ENCODE measurements at places on chromosomes 13 and 19.

DNA sequence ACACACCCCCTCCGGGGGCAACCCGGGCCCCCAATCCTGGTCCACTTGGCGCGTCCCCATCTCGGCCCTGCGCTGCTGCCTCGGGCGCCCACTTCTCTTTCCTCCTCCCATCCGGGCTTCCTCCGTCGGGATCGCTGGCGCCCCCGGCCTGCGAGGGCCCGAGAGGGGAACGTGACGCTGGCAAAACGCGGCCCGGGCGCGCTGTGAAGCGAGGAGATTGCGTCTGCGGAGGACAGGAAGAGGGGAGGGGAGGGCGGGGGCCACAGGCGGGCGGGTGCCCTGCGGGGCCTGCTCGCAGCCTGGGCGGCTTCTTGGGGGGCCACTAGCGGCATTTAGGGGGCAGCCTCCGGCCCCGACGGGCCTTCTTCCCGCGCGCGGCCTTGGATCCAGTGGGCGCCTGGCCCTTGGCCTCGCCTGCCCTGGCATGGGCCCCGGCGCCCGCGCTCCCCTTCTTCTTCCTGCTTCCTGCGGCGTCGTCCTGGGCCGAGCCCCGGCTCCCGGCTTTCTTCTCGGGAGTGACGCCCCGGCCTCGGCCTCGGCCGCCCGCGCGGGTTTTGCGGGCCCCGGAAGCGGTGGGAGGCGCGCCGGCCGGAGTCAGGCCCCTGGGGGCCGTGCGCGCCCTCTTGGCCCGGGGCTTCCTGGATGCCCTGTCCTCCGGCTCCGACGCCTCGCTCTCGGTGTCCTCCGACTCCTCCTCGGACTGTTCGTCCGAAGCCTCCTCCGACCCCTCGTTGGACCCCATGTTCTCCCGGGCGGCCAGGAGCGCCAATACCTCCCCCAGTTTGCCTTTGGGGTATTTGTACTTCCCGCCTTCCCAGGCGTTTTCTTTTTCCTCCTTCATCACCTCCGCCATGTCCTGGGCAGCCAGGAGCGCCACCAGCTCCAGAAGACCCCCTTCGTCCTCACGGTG is 2.2 kb downstream of the PNMA8B start:
- DNase-seq = no peak

GRCh38 chr13:88071371-88071770 is 400.2 kb downstream of the SLITRK5 start:
- no peak for DNase-seq

GRCh38 chr13:80055847-80056246 is 285.1 kb downstream of the SPRY2 start:
- DNase-seq = no peak

- DNase-seq = no peak
Measured at GRCh38 chr19:44722131-44723121, 23.5 kb downstream of the CEACAM16 start.

GRCh38 chr19:33477781-33478180 is 43.8 kb downstream of the PEPD start:
- DNase-seq = no peak

DNA sequence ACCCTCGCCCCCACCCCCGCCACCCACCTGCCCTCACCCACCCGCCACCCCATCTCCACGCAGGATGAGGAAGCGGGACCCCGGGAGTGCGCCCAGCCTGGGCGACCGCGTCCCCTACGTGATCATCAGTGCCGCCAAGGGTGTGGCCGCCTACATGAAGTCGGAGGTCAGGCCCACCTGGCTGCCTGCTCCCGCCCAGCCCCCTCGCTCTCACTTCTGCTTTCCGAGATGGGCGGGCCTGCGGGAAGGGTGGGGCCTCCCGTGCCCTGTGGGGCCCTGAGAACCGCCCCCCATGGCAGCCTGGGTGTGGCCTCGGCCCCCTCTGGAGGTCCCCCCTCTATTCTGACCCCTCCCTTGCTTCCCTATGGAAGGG is 3.1 kb upstream of the SPIB start:
- no peak for DNase-seq

DNA sequence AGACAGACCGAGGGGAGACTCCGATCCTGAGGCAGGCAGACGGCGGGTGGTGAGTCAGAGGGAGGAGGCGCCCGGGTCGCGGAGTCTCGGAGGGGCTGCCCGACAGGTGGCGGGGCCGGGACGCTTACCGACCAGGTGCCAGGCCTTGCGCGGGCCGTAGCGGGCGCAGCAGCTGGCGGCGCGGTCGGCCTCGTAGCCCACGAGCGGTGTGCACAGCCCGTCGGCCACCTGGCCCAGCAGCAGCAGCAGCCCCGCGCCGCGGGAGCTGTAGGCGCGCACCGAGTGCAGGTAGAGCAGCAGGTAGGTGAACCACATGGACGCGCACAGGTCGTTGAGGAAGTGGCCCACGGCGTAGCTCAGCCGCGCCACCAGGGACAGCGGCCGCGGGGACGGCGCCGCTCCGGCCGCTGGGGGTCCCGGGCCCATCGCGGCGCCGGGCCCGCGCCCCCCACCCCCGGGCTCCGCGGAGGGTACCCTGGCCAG is 367 bp downstream of the MFSD12 start:
- DNase-seq = no peak

DNA sequence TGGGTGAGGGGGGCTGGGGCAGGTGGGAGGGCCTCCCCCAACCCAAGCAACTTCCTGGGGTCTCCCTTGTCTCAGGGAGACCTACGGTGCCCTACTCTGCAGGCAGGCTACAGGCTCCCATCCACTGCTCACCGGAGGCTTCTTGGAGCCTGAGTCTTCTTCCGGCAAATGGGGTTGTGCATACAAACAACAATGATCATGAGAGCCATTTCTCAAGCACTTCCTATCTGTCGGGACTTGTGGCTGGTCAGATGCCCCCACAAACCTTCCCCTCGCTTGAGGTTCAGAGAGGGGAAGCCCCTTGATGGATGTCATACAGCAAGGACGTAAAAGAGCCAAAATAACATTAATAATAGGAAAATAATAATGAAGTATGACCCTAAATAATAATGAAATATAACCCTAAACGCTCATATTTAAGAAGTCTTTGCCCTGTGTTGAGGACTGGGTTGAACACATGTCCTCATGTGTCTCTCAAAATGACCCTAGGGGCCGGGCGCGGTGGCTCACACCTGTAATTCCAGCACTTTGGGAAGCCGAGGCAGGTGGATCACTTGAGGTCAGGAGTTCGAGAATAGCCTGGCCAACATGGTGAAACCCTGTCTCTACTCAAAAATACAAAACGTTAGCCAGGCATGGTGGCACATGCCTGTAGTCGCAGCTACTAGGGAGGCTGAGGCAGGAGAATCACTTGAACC is 727 bp downstream of the CD37 start:
- no peak for DNase-seq

DNA sequence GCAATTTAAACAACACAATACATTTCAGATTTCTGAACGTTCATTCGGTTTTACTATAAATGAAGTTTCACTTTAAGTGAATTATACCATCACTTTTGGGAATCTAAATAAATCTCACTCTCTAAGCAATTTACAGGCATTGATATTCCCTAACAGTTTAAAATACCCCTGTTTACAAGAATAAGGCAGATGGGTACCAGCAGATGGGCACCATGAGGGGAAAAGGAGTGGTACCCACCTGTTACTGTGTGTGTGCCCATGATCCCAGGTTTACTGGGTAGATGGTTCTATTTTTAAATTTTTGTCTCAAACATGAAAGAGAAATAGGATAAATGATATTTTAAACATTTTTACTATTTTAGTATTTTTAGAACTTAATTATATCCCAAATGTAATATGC is 212.9 kb downstream of the PCDH9 start:
- no peak for DNase-seq

DNA sequence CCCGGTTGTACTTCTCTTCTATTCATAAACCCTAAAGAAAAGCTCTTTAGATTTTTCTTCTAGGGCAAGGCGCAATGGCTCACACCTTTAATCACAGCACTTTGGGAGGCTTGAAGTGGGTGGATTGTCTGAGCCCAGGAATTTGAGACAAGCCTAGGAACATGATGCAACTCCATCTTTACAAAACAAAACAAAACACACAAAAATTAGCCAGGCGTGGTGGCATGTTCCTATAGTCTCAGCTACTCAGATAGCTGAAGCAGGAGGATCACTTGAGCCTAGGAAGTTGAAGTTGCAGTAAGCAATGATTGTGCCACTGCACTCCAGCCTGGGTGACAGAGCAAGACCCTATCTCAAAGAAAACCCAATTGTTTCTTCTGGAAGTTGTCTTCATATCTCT is 240.3 kb downstream of the SHISA2 start:
- no peak for DNase-seq

DNA sequence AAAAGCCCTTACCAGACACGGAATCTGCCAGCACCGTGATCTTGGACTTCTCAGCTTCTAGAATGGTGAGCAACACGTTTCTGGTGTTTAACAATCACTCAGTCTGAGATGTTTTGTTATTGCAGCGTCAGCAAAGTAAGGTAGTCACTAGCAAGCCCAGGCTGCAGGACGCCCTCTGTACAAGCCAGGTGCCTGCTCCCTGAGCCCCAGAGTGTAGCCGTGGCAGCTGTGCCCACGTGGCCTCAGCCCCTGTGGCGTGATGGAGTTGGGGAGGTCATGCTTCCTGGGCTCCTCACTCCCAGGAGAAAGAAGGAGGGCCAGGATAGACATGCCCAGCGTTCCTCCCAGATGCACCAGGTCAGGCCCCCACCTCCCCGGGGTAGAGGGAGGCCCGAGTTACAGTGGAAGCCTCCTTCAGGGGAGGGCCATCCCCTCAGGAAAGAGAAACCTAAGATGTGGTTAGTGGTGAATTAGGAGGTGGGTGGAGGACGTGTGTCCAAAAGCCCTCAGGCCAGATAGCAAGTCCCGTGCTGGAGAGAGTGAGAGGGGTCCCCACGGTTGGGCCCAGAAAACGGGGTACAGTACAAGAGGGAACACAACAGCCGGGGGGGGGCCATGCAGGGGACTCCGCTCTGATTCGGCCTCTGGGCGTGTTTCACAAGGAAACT is 169.6 kb upstream of the SOX1 start:
- no peak for DNase-seq

DNA sequence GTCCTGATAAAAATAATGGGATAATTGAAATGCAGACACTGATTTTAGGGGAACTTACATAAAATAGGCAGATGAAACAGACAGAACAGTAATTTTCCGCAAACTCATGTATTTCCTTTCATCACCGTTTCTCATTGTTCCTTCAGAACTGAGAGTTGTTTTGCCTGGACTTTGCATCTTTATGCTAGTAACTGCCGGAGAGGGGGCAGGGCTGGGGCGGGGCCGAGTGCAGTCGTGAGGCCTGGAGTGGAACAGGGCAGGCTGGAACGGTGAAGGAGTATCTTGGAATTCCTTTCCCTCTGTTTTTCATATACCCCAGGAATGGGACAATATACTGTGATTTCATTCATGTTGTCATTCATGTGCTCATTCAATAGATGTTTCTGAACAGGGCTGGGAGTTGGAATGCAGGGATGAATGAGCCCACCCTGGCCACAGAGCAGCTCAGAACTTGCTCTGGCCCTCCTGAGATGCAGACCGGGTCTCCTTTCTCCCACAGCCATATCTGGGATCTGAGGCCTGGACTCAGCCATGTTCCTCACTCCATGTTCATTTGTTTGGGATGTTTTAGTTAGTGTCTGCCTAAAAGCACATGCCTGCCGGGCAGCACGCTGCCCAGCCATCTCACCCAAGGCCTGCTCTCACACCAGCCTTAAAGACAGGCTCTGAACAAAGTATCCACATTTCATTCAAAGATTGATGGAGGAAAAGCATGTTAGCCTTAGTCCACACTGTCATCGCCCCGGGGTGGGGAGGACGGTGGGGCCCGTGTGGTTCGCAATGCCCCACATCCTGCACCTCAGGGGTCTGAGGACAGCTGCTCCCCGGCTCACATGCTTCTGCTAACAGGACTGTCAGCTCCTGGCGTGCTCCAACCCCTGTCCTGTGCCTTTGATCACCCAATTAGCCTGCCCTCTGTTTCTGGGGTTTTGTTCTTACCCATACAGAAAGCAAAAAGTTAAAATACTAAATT is 92.9 kb downstream of the SOX1 start:
- no peak for DNase-seq

DNA sequence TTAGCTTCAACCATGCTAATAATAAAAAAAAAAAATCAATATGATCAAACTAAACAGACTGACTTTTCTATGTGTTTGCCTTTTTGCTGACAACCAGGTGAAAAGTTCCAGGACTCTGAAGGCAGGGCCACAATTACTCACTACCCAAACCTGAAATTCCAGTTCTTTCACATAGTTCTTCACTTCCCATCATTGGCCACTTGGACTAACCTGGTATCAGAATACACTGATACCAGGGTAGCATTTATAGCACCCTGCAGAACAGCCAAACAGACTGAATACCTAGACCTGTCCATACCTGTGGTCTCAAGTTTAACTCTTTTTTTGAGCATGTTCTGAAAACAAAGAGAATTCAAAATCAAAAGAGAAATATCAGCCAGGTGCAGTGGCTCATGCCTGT is 25.1 kb downstream of the ELF1 start:
- no peak for DNase-seq

DNA sequence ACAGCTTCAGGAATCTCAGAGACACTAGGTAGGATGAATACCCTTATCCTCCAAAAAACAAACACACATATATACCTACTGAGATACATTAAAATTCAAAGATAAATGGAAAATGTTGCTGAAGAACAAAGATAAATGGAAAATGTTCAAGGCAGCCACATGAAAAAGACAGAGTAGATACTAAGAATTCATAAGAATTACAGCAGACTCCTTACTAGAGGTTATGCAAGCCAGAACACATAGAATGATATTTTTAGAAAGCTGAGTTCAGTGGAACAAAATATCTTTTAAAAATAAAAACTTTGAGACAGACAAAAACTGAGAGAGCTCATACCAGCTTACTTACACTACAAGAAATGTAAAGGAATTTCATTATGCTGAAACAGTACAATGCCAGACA is 35.6 kb downstream of the UCHL3 start:
- DNase-seq = no peak

DNA sequence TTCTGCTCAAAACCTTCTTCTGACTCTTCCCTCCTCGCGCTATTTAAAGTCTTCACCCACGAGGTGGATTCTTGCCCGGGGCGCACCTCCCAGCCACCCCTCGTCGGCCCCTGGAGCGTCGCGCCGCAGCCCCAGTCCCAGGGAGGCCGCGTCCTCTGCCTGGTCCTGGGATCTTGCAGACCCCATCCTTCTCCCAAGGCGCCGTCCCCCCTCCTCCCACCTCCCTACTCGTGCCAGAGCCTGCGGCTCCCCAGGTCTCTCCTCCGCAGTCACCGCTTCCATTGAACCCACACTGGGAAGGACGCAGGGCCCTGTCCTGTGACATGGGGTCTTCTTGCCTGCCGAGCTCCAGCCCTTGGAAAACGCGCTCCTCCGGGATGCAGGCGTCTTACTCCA is 486 bp downstream of the ZNF808 start:
- peak; percentile 25 for DNase-seq

- no peak for DNase-seq
Measured at GRCh38 chr19:43674596-43674995, 4.6 kb upstream of the PLAUR start.

- peak; percentile 37 for DNase-seq
Measured at GRCh38 chr19:39110263-39110967, 15.2 kb upstream of the PAK4 start.

DNA sequence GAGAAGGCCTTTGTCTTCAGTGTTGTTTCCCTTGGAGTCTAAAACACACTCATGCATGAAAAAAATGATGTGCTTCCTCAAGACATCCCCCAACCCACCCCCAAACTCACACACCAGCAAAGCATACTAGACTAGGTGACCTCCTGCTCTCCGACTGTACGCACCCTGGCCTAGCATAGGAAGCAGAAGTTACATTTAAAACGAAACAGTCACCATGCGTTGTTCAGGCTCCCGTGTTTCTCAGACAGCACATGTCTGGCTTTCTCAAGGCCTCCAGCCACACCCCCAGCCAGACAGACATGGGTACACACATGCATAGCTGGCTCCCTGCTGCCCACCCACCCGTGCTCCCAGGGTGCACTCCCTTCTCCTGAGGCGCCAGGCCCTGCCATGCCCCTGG is 28.7 kb upstream of the C1QTNF9 start:
- DNase-seq = no peak

Measured in activated naive CD4-positive, alpha-beta T cell (primary cell).